ENCODE measurements at places on chromosomes 12 and 14.

DNA sequence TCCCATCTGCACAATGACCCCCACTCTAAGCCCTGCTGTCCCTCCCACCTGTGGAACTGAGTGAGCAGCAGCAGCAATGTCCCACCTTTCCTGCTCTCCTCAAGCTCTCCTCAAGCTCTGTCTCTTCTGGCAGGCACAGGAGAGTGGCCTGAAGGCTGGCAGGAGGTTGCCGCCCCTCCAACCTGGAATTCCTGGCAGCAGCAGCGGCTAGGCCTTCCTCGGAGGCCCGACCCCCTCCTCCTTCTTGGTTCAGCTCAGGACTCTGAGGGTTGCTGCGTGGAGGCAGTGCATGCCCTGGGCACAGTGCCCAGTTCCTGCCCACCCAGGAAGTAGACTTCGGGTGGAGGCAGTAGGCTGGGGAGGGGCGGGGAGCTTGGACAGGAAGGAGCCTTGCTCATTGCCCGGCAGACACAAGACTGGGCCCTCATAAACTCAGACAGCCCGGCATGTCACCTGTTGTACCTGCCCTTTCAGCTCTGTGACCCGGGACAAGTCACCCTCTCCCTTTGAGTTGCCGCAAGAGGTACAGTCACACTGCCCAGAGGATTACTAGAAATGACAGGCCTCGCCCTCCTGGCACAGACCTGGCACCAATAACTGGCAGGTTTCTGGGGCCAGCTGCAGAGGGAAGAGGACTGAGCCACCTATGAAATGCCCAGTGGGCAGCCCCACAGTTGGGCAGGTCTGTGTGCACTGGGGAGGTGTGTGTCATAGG lies 2.1 kb upstream of the SERPINA1 start:
- DNase-seq, result no peak

- no peak for DNase-seq
These were observed 157.9 kb downstream of the ZNF664 start for GRCh38 chr12:124130691-124131591.

DNA sequence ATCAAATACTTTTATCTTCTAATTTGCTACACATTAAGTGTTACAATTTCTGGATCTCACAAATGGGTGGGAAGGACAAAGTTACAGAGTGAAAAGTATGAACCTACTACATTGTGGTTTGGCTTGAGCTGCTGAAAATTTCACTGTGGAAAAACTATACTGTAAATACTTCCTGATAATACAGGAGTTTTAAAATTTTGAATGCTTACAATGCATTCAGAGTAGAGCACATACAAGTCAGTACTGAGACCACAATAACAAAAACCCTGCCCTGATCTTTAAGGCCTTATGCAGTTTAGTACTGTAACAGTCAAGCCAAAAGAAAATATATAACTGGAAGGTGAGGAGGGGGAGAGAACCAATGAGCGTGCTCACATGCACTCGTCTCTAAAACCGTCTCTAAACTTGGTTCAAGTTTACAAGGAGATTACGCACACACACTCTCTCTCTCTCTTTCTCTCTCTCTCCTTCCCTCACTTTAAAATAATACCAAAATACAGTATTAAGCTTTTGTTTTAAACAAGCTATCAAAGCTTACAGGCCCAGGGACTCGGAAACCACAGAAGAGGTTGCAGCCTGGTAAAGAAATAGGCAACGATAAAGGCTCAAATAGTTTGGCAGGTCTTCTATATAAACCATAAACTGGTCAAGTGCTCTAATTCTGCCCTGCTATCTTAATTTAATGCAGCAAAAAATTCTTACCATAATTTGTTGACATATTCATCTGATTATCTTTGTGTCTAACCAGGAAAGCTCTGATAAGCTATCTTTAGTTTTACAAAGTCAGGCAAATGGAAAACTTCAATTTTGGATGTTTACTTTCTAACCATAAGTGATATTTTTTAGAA lies 58.0 kb downstream of the ATF7 start:
- DNase-seq, result no peak

- DNase-seq, result no peak
These were observed 2.7 kb downstream of the JAG2 start for GRCh38 chr14:105165761-105166485.

DNA sequence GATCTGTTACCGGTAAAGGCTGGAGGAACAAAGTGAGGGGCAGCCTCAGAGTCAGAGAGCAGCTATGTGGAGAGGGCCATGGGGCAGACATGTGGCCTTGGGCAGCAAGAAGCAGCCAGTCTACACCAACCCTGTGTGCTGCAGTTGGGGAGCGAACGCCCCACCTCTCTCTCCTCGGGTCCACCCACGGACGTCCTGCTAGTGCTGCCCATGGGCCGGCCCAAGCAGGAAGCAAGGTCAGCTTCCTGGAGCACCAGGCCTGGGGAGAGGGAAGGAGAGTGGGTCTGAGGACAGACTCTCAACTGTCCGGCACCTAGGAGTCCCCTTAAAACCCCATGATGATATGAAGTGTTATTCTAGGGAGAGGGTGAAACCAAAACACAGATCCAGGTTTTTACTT lies 254.8 kb upstream of the FKBP4 start:
- DNase-seq, result no peak

GRCh38 chr12:78145398-78145797 lies 314.7 kb downstream of the NAV3 start:
- DNase-seq, result no peak

GRCh38 chr14:52848626-52849025 lies 57.2 kb upstream of the GNPNAT1 start:
- no peak for DNase-seq

DNA sequence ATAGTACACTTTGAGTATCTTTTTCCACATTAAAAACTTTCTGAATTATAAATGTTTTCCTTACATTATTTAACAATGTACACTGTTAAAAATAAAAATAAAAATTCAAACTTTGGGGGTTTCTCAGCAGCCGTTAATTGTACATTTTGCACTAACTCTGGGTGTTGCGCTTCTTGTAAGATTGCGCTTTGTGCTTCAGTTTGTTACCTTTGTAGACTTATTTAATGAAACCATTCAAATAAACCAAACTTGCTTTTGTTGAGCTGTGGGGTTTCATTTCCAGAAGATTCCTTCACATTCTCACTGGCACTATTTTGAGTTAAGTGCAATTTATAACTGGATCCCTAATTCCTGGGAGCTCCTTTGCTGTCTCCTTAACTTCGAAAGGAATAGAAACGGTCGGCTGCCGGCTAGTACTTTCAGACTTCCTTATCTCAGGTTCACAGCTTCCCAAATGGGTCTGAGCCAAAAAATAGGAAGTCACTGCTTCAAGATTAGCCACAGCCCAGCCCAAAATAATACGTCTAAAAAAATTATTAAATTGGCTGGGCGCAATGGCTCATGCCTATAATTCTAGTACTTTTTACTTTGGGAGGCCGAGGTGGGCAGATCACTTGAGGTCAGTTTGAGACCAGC lies 38.2 kb downstream of the RAD52 start:
- DNase-seq, result no peak

- DNase-seq, result no peak
These were observed 261.4 kb upstream of the USP15 start for GRCh38 chr12:61998791-61999190.

DNA sequence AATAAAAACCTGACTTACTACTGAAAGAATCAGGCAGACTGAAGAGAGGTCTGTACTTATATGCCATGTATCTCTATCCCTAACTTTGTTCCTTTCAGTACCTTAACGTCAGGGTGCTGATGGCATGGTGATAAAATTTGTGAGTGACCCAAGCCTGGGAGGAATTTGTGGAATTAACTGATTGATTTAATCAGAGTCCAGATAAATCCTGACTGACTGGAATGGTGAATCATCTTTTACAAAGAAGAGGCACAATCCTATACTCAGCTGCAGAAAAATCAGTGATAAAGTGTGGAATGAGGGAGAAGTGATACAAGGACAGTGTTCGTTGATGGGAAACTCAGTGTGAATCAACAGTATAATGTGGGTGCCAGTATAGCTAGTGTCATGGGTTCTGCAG lies 3.7 kb downstream of the TDG start:
- no peak for DNase-seq

- DNase-seq, result no peak
These were observed 82.4 kb downstream of the HECTD1 start for GRCh38 chr14:31125231-31125630.

DNA sequence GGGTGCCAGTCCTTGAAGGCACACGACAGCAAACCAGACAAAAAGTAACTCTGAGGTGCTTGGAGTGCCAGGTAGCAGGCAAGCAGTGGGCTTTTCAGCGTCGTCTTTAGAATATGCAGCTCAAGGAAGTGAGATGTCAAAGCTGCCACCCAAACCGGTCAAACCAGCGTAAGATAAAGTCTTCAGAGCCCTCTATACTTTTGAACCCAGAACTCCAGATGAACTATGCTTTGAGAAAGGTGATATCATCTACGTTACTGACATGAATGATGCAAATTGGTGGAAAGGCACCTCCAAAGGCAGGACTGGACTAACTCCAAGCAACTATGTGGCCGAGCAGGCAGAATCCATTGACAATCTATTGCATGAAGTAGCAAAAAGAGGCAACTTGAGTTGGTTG lies 95.9 kb downstream of the TBX3 start:
- DNase-seq, result no peak

DNA sequence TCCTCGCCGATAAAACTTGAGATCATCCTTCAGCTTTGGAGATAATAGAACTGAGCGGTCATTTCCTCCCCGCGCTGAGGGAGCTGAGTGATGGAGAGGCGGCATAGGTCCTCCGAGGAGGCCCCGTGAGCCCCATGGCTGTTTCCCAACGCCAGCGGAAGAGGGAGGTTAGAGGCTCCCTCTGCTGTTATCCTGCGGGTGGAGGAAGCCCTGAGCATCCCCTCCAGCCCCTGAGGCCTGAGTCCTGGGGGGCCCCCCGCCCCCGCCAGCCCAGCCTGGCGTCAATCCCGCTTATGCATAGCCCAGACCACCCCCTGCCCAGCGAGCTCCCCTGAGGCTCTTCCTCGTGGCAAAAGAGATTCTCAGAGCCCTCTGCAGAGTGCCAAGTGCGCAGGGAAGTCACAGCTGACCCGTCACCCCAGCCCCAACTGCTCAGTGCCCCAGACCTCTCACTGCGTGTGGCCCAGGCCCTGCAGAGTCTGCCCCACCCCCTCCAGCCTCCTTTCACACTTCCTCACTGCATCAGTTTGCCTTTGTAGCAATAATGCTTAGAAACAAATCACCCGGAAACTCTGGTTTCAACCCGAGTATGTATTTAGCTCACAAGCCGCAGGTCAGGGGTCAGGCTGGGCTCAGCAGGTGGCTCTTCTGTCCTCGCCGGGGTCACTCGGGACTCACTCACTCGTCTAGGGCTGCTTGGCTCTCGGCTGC lies 44.7 kb upstream of the GALNT9 start:
- DNase-seq, result no peak

DNA sequence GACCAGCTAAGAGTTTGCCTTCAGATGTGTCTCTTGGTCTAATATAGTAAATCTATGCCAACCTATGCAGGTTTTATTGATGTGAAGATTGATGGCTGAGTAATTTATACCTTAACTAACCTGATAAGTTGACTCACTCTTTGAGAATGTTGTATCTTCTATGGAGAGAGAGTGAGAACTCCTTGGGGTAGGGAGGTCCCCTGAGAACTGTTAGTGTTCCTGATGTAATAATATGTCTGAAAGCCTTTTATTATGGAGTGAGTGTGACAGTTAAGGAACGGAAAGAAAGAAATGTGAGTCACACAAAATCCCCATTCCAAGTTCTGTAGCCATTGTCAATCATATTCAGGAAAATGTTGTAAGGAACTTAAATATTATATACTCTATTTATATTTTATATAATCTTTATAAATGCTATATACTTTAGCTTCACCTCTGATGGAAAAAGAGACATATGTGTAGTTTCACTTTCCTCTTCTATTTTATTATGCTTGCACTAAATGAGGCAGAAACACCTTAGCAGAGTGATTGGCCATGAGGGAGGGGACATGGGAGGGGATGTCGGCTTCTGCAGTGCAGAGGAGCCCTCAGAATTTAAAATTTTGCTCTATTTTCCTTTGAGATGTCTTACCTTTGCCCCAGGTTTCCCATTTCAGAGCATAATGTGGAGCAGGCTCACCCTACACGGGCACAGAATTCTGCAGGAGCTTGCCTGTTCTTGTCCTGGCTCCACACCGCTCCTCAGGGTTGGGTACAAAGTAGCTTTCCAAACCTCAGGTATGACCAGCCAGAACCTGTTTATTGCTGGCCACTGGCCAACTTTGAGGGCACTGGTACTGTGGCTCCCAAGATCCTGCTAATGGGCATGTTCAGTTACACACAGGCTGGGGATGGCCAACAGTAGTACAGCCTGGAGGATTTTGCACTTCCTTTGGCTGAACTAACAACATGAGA lies 57.7 kb downstream of the ARF6 start:
- DNase-seq, result no peak

- no peak for DNase-seq
These were observed 471.8 kb upstream of the FLRT2 start for GRCh38 chr14:85058150-85058549.

- DNase-seq, result no peak
These were observed 419.0 kb upstream of the CCDC196 start for GRCh38 chr14:66066981-66067776.

DNA sequence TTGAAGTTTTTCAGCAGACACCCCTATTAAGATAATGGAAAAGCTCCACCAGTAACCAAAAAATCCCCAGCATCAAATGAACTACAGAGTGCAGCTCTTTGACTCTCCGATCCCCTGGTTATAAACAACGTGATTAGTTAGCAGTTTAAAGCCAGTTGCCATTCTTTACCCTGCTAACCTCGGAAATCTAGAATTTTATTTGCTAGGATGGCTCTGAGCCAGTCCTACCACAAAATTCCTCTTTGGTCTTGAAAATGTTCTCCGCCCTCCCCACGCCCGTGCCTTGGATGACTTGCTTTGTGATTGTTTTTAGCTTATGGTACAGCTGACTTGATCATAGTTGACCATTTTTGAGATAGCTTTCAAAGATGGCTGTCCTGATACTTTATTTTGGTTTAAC lies 1.2 kb downstream of the KLHDC2 start:
- DNase-seq, result no peak

DNA sequence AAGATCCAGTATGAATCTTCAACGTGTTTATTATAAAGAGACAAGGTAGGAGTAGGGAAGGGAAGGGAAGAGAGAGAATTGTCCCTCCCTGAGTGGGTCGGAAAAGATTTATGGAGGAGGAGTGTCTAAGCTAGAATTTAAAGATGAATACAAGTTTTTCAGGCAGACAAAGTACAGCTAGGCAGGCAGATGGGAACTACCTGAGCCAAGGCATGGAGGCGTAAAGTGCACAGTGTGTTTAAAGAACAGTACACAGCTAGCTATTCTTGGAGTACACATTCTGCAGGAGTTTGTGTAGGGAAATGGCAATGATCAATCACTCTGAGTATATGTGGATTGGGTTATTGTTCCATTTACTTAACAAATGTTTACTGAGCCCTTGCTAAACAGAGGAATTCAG lies 20.1 kb downstream of the PLEKHG7 start:
- no peak for DNase-seq

GRCh38 chr14:99039331-99040041 lies 232.5 kb downstream of the BCL11B start:
- DNase-seq, result no peak

GRCh38 chr12:112479413-112479812 lies 60.7 kb downstream of the PTPN11 start:
- no peak for DNase-seq

GRCh38 chr12:73220951-73221350 lies 948.8 kb downstream of the TRHDE start:
- no peak for DNase-seq

Data from C1 segment of cervical spinal cord (tissue), 14 donors.